ENCODE measurements at places on chromosomes 6 and 20.
A peak's percentile ranks its signal among the peaks of the same experiment; 100 is the strongest.

DNA sequence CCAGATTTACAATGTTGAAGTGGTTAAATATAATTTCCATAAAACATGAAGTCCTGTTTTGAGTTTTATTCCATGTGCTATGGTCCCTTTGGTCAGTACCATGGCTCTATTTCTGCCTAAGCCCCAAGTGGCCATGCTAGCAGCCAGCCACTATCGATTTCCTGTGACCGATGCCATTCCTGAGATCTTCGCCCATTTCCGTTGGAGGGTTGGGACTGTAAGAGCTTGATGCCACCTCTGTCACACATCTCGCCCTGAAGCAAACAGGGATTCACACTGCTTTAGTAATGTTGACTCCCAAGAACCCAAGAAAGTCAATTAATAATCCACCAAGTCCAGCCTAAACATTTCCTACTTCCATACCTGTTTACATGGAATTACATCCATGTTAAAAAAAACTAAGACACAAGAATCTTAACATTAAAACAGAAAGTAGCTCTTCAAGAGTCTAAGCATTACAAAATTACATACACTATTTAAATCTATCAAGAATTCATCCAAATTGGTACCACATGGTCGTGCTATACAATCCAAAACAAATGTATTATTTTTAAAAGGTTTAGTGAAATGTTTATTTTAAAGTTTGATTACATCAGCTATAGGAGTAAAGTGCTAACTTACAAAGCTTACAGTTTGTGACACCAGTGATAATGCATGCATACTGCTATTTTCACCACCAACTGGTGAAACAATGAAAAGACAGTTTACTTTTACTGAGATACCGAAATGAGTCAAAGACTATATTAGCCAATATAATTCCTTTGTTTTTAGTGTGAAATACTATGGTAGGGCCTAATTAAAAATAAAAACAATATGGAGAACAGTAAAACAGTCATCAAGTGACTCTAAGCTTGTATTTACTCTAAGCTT is 2.5 kb downstream of the RBM39 start:
- H3K27me3 ChIP-seq, result no peaks in the 10 kb centered on the region
- peak overlapping the region; percentile 84 for H3K4me3 ChIP-seq
- peak overlapping the region; percentile 99 for H3K27ac ChIP-seq
- H3K4me1 ChIP-seq, result peaks cover 13% of the 10 kb centered on the region
- no peak for DNase-seq

DNA sequence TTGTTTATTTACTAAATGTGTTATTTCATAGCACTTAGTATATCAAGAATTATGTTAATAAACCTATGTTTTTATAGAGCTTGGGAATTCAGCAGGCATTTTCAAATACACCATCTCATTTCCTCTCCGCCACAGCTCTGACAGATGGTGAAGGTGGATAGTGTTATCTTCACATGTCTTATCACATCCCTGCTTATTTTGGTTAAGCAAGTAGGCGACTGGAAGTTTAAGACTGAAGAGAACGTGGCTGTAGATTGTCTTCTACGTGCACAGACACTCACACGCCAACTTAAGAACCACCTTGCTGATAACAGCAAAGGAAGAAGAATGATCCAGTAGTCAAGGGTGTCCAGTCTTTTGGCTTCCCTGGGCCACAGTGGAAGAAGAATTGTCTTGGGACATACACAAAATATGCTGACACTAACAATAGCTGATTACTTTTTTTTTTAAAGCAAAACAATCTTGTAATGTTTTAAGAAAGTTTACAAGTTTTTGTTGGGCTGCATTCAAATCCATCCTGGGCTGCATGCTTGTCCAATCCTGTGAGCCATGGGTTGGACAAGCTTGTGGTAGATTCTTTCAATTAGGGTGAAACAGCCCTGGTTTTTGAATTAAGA is 43.3 kb upstream of the SCGN start:
- DNase-seq, result no peak
- H3K4me3 ChIP-seq, result no peak overlapping the region

DNA sequence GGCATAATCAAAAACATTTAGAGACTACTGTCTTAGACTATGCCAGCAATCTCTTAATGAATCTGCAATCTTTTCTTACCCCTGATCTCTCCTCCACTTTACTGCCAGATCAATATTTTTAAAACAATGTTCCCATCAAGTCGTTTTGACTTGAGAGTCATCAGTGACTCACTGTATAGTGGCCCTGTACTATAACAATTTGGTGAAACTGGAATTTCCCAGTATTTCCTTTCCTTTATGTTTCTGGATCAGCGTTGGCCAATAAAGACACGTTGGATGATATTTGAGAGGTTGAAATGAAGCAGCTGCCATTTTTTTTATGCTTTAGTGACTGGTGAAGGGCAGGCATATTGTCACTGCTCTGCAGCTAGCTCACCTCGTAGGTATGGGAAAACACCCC is 10.1 kb upstream of the SMIM13 start:
- no peak overlapping the region for H3K27ac ChIP-seq
- no peaks in the 10 kb centered on the region for H3K36me3 ChIP-seq
- no peaks in the 10 kb centered on the region for H3K27me3 ChIP-seq

GRCh38 chr6:27668442-27669294 is 195.8 kb upstream of the ZNF184 start:
- no peaks in the 10 kb centered on the region for H3K4me1 ChIP-seq
- peak overlapping the region; percentile 19 for H3K4me3 ChIP-seq

DNA sequence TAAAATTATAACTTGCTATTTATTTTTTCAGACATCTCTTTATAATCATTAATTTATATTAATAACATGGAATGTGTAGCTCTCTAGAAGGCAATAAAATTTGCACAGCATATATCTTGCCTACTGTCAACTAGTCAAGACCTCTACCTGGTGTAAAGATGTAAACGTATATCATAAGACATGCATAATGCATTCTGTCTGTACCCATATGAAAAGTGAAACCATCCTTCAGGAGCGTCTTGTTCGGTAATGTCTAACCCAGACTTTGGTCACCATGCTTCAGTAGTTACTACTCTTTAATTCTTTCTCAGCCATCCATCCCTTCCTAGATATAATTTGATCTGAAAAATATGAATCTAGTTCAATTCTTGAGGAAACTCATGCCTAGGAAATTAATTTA is 21.0 kb downstream of the CEP43 start:
- no peak for DNase-seq
- no peak overlapping the region for H3K4me3 ChIP-seq
- H3K27ac ChIP-seq, result no peak overlapping the region
- no peaks in the 10 kb centered on the region for H3K36me3 ChIP-seq

DNA sequence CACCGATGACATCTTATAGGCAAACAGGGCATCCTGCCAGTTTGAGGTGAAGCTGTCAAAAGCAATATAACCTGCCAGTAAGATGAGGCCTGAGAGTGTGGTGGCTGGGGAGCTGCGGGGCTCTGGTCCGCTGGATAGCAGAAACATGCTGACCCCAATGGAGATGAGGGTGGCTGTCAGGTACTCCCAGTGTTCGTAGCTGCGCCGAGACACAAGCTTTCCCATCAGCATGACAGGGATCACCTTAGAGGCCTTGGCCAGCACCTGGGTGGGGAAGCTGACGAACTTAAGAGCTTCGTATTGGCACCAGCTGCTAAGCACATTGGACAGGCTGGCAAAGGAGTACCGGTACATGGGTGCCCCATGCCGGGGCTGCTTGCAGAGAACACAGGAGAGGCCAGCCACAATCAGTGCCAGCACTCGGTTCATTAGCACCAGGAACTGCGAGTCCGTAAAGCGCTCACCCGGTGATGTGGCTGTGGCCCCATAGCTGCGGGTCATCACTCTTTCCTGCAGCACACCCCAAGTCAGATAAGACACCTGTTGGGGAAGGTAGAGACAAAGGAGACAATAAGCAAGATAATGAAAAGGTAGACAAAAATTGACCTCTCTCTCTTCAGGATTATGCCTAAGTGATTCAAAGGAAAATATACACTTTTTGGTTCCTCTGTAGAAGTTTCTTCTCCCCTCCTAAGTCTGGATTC is 2.1 kb downstream of the SLC35B2 start:
- DNase-seq, result no peak
- H3K27me3 ChIP-seq, result no peaks in the 10 kb centered on the region
- no peak overlapping the region for H3K27ac ChIP-seq
- H3K4me3 ChIP-seq, result no peak overlapping the region
- peaks cover 48% of the 10 kb centered on the region for H3K36me3 ChIP-seq

All from ascending aorta (tissue), 2 donors.